ENCODE measurements at places on chromosomes 6 and 20.

DNA sequence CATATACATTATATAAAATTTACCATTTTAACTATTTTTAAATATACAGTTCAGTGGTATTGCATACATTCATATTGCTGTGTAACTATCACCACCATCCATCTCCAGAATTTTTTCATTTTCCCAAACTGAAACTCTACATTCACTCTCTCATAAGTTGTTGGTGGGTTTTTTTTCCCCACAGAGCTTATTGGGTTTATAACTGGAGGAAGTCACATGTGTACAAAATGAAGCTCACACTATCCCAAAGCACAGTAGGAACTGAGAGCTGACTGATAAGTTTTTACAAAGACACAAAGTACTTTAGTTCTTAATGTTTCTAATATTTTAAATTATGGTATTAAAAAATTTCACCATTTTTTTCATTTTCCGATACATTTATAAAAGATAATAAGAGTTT, 78.8 kb upstream of the TNFAIP3 start:
- DNase-seq, result no peak

- no peak for DNase-seq
Measured at GRCh38 chr6:158064725-158065251, 83.1 kb downstream of the SYNJ2 start.

GRCh38 chr6:50128420-50129005, 78.8 kb upstream of the DEFB112 start:
- DNase-seq, result no peak

DNA sequence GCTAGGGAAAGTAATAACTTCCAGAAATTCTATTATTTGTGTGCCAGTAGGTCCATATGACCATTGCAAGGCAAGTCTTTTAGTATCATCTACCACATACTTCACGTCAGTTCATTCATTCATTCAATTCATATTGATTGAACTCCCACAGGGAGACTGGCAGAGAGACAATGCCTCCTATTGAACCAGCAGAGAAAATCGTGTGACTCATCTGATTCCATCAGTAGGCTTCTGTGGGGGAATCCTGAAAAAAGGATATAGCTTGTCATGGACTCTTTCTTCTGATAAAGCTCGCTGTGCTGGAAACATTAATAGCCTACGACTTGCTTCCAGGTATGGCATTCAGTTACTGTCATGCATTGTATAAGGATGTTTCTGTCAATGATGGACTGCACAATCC, 45.3 kb upstream of the CNR1 start:
- DNase-seq, result no peak

GRCh38 chr6:41626917-41627316, 11.4 kb upstream of the MDFI start:
- DNase-seq, result no peak

GRCh38 chr6:97677626-97678025, 394.6 kb upstream of the MMS22L start:
- no peak for DNase-seq

GRCh38 chr6:26304797-26305640, 60.0 kb upstream of the BTN3A2 start:
- no peak for DNase-seq

DNA sequence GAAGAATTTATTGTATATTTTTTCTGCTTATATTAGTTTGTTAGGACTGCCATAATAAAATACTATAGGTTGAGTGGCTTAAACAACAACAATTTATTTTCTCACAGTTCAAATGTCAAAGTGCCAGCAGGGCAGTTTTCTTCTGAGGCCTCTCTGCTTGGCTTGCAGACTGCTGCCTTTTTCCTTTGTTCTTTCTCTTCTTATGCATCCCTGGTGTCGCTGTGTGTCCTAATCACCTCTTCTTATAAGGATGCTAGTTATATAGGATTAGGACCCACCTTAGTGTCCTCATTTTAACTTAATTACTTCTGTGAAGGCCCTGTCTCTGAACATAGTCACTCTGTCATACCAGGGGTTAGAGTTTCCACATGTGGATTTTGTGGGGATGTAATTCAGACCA, 354.4 kb downstream of the NKAIN2 start:
- DNase-seq, result no peak

- DNase-seq, result no peak
Measured at GRCh38 chr6:99589290-99589672, 17.4 kb upstream of the PRDM13 start.

DNA sequence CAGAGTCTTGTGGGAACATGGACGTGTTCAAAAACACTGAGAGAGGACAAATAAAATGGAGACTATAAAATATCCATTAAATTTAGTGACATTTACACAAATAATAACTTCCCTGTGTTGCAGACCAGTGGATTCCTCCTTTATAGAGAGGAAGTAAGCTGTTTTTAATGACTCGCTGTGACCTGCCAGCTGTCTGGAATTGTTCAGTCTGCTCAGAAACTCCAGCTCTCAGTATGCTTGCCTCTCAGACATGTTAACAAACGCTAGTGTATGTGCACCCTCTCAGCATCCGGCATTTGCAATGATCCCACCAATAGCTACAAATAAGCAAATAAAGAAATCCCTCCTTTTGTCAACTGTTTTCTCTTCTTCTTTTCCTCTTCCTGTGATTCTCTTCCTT, 158.0 kb upstream of the TCF21 start:
- no peak for DNase-seq

DNA sequence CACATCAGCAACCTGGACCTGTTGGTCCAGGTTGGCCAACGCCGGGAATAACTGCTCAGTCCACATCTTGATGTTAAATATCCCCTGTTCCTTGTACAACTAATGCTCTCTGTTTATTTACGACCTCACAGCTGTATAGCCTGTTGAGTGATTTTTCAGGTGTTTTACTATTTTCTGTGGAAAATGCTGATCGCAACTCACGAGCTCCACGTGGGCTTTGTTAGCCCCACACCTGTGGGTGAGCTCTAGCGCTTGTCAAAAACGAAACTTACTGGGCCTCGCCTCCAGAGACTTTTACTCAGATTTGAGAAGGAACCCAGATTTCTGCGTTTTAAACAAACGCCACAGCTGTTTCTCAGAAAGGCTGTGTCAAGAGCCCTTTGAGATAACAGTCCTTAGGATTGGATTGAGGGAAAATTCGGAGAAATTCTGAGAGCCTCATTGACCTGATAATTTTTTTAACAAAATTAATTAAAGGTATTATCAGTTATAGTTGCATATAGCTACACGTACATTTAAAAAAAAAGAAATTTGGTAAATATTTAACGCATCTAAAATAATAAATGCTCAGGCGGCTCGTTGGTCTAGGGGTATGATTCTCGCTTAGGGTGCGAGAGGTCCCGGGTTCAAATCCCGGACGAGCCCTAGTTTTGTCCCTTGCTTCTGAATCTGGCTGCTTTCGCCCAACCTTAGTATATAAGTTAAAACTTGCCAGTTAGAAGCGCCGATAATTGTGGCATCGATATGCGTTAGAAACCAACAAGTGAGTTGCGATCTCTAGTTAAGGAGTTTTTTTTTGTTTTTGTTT, 16.7 kb downstream of the HMGN4 start:
- DNase-seq, result no peak

DNA sequence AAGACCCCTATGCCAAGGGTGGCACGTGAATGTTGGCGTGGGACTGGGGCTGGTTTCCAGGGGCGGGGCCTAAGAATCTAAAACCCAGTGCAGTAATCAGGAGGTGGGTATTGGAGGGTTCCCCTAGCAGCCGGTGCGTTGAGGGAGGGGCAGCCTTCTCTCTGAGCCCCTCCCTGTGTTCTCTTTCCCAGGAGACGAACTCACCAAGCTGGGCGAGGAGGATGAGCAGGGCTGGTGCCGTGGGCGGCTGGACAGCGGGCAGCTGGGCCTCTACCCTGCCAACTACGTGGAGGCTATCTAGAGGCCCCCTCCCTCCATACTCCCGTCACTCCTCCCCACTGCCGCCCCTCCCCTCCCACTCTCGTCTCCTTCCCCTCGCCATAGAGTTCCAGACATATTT, 23.9 kb downstream of the SPDEF start:
- DNase-seq, result no peak

GRCh38 chr6:53321701-53322100, 27.0 kb downstream of the ELOVL5 start:
- DNase-seq, result no peak

DNA sequence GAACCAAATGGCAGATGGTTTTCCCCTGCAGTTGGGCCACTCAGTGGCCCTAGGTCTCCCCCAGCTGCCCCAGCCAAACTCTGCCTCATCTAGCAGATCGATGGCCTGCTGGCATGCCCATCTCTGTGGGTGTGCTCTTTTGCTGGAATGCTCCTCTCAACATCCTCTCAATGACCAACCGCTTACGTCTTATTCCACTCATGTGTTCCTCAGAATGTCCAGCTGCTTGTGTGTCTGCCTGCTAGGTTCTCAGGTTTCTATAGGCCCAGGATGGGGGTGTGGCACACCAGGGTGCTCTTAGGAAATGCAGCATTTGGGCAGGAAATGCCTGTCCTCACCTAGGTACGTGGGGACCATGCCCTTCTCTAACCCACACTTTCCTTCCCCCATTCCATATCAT, 509.9 kb upstream of the SYNCRIP start:
- no peak for DNase-seq

DNA sequence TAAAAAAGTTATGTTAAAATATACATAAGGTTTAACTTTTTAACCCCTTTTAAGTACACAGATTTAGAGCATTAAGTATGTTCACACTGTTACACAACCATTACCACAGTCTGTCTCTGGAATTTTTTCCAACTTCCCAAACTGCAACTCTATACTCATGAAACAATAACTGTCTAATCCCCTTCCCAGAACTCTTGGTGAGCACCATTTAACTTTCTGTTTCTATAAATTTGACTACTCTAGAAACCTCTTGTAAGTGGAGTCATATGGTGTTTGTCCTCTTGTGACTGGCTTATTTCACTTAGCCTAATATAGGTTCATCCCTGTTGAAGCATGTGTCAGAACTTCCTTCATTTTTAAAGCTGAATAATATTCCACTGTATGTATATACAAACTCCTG, 98.1 kb downstream of the MAP3K7 start:
- no peak for DNase-seq

GRCh38 chr6:7445885-7446461, 56.4 kb downstream of the RIOK1 start:
- DNase-seq, result no peak

GRCh38 chr6:19836799-19837510, at the start of gene ID4:
TSS of gene ID4 (plus strand) at chr6:19837370. CDS start at chr6:19837755, 385 bp downstream.
- peak; percentile 96 for DNase-seq

GRCh38 chr6:89993411-89993810, 99.1 kb downstream of the GJA10 start:
- no peak for DNase-seq

GRCh38 chr6:155155787-155156447, 107.9 kb upstream of the CLDN20 start:
- no peak for DNase-seq

GRCh38 chr6:72212686-72213085, 326.3 kb downstream of the RIMS1 start:
- no peak for DNase-seq

- DNase-seq, result no peak
Measured at GRCh38 chr6:41639809-41640371, 1.6 kb downstream of the MDFI start.

DNA sequence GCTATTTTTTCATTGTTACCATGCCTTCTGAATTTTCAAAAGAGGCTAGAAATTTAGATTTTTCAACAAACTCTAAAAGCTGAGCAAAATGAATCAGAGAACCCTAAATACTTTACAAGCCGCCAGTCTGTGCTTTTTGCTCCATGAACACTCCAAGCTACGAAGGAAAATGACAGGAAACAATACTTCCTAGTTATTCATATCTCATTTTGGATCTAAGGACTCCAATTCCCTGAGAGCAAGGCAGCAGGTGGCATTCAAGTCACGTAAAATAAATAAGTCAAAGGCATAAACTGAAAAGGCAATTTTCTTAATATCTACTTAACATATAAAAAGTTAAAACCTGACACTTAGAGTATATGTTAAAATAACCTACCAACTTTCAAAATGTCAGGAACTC, 50.6 kb downstream of the PDSS2 start:
- DNase-seq, result no peak

- no peak for DNase-seq
Measured at GRCh38 chr6:25472306-25472705, 179.7 kb upstream of the SCGN start.

DNA sequence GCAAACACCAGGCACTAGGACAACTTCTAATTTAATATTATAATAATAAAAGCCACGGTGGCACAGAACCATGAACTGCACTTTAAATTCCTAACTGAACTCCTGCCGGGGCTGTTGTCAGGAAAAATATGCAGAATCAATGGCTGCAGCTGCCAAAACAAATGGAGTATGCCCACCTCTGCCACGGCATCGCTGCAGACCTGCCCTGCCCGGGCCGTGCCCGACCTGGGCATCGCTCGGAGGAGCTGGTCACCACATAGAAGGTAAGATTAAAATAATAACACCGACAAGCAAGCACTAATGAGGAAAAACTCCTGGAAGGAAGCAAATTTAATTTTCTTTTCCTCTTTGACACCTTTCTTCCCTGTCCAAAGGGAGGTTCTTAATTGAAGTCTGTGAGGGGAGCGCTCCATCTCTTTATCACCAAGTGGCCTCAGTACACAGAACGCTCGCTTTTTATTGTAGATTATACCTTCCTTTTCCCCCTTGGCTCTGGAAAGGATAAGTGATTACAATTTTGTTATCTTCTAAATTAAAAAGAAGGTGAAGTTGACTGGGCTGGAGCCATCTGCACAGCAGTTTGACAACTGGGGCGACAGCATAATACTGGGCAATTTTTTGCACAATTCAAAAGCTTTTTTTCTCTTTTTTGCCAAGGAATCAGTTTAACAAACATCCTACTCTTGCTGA, 351.3 kb downstream of the ZFAND3 start:
- no peak for DNase-seq

GRCh38 chr6:163080228-163080627, 334.3 kb upstream of the QKI start:
- DNase-seq, result no peak

DNA sequence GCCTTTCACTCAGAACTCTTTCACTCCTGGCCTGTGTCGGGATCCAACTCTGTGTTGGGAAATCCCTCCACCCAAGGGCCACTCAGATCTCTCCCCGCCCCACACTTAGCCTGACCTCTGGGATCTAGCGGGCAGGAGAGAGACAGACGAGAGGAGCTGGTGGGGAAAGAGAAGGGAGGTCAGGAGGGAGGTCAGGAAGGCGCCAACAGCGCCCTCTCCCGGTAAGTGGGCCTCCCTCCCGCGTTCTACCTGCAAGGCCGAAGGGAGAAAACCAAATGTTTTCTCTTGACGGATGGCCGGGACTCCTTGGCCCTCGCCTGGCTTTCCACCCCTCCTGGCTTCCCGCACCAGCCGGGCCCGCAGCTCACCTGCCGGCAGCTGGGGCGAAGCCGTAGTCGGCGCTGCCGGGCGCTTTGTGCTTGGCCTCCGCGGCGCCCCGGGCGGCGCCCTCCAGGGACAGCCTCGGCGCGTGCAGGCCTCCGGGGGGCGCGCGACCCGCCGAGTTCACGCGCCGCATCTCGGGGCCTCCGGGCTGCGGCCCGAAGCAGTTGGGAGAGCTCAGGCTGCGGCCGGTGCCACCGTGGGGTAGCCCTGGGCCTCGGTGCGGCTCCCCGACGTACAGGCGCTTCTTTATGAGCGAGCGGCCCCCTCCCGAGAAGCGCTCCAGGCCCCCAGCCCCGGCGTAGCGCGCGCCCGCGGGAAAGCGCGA, 38.2 kb downstream of the C6orf132 start:
- peak; percentile 59 for DNase-seq

- DNase-seq, result no peak
Measured at GRCh38 chr20:11797156-11797555, 120.5 kb upstream of the BTBD3 start.

Measured in progenitor cell of endocrine pancreas (in vitro differentiated cells).